ENCODE measurements at places on chromosomes 16 and 17.
A peak's percentile ranks its signal among the peaks of the same experiment; 100 is the strongest.

DNA sequence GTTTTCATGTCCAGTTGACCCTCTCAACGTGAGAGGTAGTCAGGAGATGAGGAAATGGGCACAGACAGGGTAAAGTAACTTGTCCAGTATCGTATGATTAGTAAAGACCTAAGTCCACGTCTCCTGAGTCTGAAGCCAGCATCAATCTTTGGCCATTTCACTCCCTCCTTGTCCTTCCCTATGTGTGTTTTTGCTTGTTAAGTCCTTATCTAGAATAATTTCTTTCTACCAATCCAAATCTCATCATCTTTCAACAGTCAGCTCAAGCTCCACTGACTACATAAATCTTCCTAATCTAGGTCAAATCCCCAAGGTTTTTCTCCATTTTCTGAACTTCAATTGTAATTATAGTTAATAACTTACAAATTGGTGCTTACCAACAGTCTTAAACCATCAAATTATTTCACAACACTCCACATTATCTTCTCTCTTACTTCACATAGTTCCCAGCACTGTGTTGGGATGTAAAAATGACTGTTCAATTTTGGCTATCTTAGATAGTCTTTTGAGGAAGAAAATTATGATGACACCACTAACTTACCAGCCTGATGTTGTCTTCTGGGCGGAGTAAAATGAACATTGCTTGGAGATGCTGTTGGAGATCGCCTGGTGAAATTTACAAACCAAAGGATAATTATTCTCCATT is 72.3 kb upstream of the CORO6 start:
- DNase-seq, result no peak

DNA sequence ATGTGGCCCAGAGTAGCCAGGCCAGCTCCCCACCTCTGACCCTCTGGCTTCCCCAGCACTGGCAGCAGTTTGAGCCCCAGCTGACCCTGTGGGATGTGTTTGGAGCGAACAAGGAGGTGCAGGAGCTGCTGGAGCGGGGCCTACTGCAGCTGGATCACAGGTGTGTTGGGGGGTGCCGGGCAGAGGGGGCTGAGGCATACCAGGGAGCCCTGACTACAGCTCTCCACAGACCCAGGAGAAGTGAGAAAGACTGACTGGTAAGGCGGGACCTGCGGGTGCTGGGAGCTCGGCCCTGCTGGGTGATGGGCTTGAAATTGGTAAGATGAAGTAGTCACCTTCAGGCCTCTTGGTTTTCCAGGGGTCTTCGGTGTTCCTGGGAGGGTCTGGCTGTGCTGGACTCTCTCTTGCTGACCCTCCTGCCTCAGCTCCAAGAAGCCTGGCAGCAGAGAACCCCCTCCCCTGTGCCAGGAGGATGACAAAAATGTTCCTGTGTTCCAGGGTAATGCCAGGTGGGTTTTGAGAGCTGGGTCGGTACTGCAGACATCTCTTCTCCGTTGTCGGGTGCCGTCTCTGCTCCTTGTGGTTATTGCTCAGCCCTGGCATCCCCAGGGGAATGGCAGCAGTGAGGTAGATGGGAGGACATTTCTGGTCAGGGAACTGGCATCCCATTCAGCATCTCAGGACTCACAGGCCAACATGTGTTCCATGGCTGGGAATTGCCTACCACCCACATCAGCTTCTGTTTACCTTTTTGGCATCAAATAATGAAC is 5.9 kb downstream of the RSAD1 start:
- no peak for DNase-seq

DNA sequence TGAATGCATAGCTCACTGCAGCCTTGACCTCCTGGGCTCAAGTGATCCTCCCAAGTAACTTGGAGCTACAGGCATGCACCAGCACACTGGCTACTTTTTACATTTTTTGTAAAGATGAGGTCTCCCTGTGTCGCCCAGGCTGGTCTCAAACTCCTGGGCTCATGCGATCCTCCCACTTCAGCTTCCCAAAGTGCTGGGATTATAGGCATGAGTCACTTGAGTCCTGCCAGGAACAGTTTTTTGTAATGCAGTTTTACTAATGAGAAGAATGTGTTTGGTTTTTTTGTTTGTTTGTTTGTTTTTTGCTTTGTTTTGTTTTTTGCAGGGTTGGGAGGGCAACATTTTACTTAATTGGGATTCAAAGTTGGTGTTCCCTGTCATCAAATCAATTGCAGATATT is 22.2 kb downstream of the SOST start:
- no peak for DNase-seq

- no peak for DNase-seq
Observed at GRCh38 chr16:50151756-50152155, 1.4 kb upstream of the TENT4B start.

DNA sequence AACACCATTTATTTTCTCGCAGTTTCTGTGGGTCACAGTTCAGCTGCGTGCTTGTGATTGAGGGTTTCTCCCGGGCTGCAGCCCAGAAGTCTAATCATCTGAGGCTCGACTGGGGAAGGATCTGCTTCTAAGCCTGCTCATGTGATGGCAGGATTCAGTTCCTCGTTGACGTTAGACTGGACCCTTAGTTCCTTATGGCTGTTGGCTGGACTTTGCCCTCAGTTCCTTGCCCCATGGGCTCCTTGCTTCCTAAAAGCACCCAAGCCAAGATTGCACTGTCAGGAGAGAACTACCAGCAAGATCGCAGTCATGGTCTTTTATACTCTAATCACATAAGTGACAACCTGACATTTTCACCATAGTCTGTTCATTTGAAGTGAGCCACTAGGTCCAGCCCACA is 250.0 kb downstream of the PRKCA start:
- no peak for DNase-seq

- DNase-seq, result peak; percentile 53
Observed at GRCh38 chr17:77724876-77725615, 233.5 kb upstream of the TNRC6C start.

GRCh38 chr16:88013766-88014251 is 62.6 kb downstream of the BANP start:
- DNase-seq, result peak; percentile 78

DNA sequence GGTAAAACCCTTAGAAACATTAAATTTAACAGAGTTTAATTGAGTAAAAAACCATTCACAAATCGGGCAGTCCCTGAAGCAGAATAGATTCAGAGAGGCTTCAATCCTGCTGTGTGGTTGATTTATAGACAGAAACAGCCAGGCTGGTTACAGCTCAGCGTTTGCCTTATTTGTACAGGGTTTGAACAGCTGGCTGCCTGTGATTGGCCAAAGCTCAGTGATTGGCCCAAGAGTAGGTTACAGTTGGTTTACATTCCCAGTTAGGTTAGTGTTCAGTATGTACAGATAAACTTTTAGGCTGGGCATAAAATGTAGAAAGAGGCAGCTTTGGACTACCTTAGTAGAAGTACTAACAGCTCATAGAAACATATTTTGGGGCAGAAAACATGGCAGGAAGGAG is 210.4 kb upstream of the ELAC2 start:
- DNase-seq, result no peak

GRCh38 chr17:42673885-42674754 is 2.7 kb downstream of the PLEKHH3 start:
- DNase-seq, result peak; percentile 82

- no peak for DNase-seq
Observed at GRCh38 chr16:84888450-84888849, 68.7 kb downstream of the CRISPLD2 start.

- no peak for DNase-seq
Observed at GRCh38 chr16:47316442-47317015, 144.3 kb downstream of the ITFG1 start.

DNA sequence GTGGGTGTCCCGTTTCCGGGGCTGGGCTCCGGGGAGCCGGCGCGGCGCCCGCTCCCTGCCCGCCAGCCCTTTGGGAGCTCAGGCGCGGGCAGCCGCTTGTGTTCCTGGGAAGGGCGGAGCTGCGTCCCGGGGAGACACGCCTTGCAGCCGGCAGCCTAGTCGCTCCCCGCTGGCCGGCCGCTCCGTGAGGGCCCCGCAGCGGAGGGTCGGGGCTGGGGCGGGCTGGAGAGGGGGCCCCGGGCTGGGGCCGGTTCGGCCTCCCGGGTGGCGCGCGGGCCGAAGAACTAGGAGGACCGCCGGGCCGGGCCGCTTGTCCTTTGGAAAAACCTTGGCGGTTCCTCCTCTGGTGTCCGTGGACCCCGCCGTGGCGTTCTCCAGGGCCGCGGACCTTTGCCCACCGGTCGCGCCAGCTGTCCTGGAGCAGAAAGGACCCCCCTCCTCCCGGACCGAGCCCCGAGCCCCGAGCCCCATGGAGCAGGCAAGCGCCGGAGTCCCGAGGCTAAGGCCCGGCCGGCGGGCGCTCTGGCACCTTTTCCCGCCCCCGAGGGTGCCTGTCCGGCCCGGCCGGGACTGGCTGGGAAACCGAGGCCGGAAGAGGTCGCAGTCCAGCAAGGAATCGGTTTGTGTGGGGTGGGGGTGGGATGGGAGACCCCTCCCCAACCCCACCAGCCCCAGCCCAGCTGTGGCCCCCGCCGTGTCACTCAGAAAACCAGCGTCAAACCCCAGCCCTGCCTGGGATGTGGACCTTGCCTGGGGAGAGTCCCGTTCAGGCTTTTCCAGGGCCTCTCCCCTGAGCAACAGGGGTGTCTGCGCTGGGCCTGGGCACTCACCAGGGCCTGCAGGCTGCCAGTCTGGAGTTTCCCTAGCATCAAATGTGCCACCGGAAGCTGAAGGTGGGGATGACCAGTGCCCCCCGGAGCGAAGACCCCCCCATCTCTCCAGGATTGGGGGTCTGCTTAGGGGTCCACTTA is 6.8 kb upstream of the TBC1D3B start:
- peak; percentile 67 for DNase-seq

DNA sequence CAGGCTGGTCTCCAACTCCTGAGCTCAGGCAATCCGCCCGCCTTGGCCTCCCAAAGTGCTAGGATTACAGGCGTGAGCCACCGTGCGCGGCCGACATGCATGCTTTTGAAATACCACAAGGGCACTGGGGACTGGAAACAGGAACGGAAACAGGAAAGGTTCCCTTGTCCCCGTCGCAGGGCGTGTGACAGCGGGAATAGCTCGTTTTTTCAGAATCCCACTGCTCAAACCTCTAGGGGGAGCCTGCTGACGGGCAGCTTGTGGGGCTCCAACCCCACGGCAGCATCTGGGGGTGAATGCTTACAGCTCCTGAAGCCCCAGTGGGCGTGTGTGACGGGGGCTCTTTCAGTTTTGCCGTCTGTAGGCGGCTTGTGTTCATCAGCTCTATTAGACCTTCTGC is 18.8 kb upstream of the ASGR2 start:
- no peak for DNase-seq

DNA sequence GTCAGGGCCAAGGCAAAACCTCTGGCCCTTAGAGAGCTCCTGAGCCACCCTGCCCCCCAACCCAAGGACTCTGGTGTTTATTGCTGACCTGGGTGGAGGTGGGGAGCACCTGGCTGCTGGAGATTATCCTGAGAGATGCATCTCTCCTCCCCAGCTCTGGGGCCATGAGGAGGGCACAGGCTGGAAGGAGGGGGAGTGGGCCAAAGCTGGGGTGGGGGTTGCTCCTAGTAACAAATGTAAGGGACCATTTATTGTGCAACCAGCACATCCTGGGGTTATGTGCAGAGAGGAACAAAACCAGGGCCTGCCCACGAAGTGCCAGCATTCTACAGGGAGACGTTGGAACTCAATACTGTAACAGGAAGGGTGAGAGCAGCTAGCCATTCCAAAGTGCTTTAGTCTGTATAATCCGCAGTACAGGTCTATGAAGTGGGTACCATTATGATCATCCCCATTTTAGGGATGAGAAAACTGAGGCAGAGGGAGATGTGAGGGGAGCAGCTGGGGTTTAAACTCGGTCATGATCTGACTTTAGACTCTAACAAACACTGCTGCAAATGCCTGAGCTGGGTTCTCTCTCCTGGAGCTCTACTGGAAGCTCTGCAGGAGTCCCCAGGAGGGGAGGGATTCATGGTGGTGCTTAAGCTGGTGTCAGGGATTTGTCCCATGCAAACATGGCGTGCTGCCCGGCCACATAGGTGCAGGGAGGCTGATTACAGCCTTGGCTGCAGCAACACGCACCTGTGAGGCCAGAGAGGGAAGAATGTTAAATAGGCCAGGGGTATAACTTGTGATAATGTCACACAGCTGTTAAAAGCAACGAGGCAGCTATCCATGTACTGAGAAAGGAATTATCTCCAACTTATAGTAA is 1.4 kb upstream of the RHBDF2 start:
- DNase-seq, result peak; percentile 84

GRCh38 chr17:1939981-1940809 is 84.9 kb downstream of the RTN4RL1 start:
- DNase-seq, result no peak

DNA sequence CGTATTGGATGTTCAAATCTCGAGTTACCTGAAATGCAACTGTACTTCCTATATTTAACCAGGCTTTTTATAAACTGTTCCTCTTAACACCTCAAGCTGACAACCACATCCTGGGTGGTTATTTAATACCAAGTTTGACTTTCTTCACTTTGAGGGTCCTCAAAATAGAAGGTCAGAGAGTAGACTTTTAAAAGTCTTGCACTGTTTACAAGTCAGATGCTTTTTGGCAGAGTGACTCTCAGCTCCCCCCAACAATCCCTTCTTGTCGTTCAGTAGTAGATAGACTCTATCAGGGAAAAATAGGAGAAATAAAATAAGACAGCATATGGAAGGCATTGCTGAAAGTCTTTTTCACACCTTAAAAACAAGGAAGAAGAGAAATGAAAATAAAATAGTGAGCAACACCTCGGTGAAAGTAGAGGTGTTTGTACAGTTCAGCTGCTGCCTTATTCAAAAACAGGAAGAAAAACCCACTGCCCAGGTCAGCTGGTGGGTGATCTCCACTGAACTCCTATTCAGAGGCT is 650.4 kb downstream of the WWOX start:
- DNase-seq, result no peak

GRCh38 chr17:74742153-74742515 is 5.1 kb downstream of the RAB37 start:
- DNase-seq, result peak; percentile 48

GRCh38 chr16:46914556-46915201 is 30.5 kb downstream of the GPT2 start:
- DNase-seq, result no peak

DNA sequence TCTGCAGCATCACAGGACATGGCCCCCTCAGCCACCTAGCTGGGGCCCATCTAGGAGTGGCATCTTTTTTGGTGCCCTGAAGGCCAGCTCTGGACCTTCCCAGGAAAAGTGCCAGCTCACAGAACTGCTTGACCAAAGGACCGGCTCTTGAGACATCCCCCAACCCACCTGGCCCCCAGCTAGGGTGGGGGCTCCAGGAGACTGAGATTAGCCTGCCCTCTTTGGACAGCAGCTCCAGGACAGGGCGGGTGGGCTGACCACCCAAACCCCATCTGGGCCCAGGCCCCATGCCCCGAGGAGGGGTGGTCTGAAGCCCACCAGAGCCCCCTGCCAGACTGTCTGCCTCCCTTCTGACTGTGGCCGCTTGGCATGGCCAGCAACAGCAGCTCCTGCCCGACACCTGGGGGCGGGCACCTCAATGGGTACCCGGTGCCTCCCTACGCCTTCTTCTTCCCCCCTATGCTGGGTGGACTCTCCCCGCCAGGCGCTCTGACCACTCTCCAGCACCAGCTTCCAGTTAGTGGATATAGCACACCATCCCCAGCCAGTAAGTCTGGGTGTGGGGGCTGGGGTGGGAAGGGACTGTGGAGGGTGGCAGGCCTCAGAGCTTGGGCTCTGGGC is 22.0 kb downstream of the RARA start:
- no peak for DNase-seq

All from stomach (tissue), 19 donors.